ENCODE measurements at places on chromosomes 3 and 15.

DNA sequence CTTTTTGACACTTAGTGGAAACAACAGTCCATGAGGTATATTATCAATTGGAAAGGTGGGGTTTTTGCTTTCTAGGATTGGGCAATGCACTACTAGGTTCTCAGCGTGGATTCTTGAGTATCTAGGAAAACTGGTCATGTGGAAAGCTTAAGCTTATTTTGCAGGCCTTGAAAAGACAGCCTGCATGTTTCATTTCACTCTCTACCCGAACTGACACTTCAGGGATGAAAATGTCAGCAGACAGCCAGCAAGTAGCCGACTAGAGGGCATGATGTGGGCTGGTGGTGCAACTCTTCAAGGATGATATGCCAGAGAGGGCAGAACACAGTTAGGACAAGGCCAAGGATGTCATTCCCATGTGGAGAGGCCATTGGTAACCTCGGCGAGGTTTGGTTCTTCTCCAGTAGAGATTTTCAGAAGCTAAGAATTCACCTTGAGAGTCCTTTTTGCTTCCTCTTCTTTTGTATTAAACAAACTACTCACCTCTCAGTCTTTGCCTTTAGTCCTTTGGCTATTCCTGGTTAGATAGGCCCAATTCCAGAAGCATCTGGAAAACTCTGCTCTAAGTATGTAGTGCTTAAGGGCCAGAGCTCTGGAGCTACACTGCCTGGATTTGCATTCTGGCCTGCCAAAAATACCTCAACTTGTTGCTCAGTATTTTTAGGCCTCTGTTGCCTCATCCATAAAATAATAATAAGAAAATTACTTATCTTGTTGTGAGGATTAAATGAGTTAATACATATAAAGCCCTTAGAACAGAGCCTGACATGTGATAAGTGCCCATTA lies 17.9 kb downstream of the LPP start:
- DNase-seq, result no peak

DNA sequence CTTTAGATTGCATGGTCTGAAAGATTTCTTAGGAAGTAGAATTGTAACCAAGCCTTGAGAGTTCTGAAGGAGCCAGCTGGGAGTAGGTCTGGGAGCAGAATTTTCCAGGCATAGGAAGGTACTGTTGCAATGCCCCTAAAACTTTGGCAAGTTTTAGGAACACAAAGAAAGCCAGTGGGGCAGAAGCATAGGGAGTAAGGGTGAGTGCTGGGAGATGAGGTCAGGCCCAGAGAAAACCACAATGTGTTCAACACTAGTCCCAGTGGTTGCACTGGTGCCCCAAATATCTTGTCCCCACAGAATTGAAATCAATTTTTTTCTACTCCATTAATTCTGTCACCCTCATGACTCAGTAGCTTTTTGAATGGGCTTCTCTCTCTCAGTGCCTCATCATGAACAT lies 120.7 kb upstream of the GALNT15 start:
- DNase-seq, result no peak

DNA sequence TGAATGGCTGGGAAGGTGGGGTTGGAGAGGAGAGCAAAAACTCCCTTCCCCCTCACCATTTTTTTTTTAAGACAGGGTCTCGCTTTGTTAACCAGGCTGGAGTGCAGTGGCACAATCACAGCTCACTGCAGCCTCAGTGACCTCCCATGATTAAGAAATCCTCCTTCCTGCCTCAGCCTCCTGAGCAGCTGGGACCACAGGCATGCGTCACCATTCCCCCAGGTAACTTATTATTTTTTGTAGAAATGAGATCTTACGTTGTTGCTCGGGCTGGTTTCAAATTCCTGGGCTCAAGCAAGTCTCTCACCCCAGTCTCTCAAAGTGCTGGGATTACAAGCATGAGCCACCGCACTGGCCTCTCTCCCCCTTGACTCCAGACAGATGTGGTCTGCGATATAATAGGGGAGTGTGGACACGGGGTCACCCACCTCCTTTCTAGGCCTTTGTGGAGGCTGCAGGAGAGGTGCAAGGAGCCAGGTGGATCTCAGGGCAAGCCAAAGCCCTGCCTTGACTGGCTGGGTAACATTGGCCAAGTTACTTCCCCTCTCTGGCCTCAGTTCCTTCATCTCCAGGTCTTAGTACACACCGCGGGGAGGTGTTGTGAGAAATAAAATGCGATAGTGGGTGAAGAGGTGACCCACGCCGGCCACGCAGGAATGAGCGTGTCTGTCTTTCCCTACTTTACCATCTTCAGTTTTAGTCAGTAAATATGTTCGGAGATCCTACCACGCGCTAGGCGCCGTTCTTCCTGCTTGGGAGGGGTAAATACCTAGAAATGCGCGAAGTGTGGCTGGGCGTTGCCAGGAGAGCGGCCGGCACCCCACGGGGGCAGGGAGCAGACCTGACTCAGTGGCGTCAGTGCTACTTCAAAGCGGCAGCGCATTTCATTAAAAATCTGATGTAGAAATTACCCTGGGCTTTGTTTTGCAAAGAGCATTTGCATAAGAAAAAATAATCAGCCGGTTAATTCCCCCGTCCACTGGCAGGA lies 20.2 kb upstream of the CORO2B start:
- DNase-seq, result no peak

DNA sequence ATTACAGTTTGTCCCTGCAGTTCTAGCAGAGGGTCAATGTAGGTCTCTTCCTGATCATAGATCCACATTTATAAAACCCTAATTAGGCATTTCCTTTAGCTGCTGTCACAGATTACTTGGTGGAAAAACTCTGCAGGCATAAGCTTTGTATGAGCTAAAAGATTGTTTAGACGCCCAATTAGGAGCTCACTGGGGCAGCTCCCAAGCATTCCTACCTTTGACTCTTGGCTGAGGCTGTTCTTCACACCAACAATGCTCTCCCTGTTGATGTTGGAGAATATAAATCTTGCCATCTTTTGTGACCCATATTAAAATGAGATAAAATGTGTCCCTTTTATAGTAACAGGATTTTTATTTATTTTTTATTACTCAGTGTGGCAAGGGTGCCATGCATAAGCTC lies 148.3 kb upstream of the TRIM42 start:
- DNase-seq, result no peak

DNA sequence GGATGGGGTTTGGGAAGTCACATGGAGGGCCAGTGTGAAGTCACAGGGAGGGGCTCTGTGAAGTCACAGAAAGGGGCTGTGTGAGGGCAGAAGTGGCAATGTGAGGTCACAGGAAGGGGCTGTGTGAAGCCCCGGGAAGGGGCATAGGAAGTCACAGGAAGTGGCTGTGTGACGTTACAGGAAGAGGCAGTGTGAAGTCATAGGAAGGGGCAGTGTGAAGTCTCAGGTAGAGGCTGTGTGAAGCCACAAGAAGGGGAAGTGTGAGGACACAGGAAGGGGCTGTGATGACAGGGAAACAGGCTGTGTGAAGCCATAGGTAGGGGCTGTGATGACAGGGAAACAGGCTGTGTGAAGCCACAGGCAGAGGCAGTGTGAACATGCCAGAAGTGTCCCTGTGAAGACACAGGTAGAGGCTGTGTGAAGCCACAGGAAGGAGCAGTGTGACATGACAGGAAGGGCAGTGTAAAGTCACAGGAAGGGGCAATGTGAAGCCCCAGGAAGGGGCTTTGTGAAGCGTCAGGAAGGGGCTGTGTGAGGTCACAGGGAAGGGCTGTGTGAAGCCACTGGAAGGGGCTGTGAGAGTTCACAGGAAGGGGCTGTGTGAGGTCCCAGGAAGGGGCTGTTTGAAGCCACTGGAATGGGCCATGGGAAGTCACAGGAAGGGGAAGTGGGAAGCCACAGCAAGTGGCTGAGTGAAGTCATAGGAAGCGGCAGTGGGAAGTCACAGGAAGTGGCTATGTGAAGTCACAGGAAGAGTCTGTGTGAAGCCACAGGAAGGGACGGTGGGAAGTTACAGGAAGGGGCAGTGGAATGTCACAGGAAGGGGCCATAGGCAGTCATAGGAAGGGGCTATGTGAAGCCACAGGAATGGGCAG lies 37.1 kb downstream of the GASK1A start:
- DNase-seq, result no peak

DNA sequence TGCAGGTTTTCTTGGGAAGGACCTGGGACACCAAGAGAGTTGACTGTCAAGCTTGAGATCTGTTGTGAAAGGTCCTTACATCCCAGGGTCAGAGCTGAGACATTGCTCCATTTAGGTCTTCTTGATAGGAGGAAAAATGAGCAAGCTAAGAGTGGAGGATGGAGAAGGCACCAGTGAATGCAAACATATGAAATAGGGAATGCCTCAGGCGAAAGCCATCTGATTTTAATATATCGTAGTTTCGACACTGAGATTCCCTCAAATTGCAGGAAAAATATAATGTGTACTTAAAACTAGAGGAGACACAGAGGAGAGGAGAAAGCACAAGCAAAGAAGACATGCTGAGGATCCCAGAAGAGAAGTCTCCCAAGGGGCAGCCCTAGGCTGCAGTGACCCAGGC lies 85.5 kb downstream of the TM4SF4 start:
- DNase-seq, result no peak

- no peak for DNase-seq
Observed at GRCh38 chr3:72118628-72119027, 333.7 kb upstream of the PROK2 start.

DNA sequence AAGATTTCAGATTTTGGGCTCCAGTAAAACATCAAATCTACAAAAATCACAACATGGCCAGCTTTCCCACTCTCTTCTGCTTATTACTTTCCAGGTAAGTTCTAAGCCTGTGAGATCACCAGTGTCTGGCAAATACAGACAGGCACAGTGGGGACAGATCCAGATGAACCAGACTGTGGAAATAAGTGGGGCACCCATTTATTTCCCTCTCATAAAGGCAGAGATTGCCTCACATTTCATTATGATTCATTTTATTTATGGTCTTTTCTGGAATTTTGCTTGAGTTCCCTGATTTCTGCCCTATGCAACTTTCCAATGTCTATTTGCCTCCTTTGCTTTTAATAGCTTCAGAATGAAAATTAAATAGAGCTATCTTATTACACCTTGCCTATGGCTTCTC lies 66.8 kb downstream of the GREM1 start:
- DNase-seq, result no peak

DNA sequence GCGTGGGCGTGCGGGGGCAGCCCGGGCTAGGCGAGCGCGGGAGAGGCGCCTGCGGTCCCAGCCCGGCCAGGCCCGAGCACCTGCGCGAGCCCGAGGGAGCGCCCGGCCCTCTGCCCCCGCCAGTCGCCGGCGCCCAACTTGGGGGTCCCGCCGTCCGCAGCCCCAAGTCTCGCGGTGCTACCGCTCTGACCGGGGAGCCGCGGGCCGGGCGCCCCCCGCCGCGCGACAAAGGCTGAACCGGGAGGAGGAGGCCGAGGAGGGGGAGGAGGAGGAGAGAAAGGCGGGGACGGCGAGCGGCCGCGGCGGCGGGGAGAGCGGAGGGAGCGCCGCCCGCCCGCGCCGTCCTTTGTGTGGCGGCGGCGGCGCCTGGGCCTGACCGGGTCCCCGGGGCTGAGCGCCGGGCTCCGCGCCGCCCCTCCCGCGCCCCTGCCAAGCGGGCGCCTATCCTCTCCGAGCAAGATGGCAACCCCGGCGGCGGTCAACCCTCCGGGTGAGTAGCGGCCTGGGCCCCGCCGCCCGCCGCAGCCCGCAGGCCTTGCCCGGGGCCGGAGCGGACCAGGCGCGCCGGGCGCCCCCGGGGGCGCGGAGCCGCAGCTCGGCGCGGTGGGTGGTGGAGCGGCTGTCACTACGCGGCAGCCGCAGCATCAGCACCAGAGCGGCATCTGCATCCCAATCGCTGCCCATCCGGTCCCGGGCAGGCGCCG lies at the start of gene ARNT2:
TSS of gene ARNT2 (plus strand) at position 326 of the 704 bp plus-strand sequence. CDS start at position 460, 134 bp downstream.
- no peak for DNase-seq

DNA sequence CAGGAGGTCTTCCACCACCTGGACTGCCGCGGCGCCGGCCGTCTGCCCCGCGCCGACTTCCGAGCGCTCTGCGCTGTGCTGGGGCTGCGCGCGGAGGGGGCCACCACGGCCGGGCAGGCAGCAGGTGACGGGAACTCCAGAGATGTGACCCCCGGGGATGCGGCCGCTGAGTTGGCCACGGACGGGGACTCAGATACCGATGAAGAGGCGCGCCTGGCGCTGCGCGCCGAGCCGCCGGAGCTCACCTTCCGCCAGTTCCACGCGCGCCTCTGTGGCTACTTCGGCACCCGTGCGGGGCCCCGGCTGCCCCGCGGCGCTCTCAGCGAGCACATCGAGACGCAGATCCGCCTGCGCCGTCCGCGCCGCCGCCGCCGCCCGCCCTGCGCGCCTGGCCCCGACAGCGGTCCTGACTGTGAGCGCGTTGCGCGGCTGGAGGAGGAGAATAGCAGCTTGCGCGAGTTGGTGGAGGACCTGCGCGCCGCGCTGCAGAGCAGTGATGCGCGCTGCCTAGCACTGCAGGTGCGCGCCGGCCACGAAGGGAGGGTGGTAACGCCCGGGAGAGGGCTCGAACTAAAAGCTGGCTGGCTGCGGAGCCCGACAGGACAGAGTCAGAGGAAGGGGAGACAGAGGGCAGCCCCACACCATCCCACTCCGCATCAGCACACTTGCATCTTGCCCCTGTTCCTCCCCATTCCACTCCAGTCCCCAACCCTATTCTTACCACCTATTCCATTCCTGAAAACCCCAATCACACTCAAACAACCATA lies 885 bp downstream of the EFCC1 start:
- DNase-seq, result no peak

- DNase-seq, result no peak
Observed at GRCh38 chr15:63881431-63881830, 47.7 kb upstream of the HERC1 start.

DNA sequence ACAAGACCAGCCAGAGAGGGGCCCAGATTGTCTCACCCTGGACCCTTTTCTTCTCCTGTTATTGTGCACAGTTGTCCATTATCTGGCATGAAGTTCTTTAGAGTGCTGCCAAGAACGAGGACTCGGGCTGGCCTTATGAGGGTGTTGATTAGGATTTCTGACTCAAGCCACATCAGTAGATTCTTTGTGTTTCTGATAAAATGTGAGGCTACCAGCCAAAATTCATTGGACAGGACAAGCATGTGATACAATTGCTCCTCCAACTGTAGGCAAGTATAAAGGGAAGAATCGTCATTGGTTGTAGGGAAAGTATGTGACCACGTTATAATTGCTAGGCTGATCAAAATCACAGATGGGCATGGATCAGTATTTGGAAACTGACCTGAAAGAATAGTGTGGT lies 99.2 kb upstream of the TMC3 start:
- no peak for DNase-seq

GRCh38 chr3:20035019-20035418 lies 5.2 kb upstream of the KAT2B start:
- DNase-seq, result no peak

DNA sequence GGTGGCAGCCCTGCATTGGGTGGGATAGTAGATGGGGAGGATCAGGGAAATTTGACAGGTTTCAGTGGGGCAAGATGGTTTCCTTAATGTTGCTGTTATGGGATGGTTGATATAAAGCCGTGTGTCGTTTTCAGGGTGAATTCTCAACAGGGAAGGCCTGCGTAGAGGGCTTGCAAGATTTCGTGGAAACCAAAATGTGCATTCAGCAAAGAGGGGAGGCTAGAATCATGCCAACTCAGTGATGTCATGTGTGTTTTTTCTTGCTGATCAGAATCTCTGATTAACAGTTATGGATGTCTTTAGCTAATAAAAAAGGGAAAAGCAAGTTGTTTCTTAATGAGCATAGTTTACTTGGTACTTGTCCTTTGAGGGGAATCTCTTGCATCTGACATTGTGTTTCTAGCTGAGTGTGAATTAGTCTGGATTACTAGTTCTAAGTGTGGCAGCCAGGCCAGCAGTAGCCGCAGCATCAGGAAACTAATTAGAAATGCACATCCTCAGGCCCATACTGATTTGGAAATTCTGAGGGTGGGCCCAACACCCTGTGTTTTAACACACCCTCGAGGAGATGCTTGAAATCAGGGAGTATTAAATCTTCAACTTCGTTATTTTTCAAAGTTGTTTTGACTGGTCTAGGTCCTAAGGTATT lies 24.8 kb downstream of the MRAS start:
- DNase-seq, result no peak

Measured in NCI-H2081 treated with DMSO at 0.1 percent for 48 hours (cell line).